ENCODE measurements at places on chromosomes 5 and 9. TPM values are rescaled to one million over a fixed set of nuclear protein-coding genes. Genes with fewer than 3 reads are reported as not detected.

DNA sequence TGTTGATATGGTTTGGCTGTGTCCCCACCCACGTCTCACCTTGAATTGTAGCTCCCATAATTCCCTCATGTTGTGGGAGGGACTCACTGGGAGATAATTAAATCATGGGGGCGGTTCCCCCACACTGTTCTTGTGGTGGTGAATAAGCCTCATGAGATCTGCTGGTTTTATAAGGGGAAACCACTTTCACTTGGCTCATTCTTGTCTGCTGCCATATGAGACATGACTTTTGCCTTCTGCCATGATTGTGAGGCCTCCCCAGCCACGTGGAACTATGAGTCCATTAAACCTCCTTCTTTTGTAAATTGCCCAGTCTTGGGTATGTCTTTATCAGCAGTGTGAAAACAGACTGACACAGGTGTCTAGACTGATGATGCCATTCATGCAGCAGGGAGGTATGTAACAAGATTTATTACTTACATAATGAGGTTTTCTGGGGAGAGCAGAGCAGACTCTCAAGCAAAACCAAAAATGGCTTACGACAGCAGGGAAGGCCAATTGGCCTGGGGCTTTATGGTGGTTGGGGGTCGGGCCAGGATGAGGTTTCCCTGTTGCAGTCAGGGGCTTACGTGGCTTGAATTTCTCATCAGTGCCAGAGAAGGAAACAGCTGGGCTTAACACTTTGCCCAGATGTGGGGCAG, 9.5 kb upstream of the COMMD10 start:
- DNase-seq: no peak

DNA sequence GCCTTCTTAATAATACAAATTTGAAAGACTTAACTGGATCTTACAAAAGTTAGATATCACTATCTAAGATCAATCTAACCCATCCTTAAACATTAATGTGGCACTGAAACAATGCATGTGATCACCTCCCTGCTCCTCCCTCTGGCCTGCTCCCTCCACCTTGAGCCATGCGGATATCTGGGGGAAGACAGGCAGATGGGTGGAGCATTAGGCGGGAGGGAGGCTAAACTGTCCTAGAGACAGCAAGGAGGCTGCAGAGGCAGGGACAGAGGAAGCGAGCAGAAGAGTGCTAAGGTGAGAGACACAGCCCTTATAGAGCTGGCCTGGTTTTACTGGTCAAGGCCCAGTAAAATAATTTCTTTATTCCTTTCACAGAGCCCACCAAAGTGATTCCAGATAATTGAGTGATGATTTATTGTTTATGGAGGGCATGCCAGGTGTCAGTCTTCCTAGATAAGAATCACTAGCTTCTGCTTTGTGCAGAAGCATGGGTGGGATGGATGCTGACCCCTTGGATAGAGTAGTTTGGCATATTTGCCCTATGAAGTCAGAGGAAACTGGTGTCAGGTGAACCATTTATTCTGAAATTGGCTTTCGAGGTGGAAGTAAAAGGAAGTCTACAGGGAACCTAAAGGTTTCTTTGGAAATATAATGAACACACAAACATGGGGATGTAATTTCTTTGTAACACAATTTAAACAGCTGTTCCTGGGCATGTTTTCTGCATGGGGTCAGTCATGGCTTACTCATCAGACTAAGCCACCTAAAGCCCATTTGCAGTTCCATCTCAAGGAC, 188.3 kb downstream of the GNAQ start:
- no peak for DNase-seq

GRCh38 chr5:175319199-175319598, 124.8 kb downstream of the DRD1 start:
- DNase-seq: no peak

GRCh38 chr9:114611516-114612271, 603 bp downstream of the TMEM268 start:
- DNase-seq: peak; percentile 70

DNA sequence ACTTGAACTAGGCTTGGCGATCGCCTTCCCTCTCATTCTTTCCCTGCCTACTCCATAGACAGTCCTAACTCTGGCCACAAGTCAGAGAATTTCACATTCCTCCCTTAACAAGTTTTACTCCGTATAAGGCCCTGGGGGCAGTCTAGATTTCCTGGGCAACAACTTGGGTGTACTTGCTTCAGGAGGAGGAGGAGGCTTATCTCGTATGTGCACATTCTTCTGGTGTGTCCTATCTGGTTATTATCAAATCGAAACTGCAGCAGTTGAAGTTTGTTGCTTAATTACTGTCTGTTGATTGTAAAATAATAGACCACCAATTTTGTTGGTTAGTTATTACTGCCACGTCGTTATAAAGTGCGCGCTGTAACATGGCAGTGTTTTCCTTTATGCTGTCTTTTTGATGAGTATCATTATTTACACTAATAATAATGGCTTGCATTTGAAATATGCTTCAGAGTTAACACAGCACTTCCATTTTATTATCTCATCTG, 42.0 kb downstream of the PIP5K1B start:
- DNase-seq: peak; percentile 72

DNA sequence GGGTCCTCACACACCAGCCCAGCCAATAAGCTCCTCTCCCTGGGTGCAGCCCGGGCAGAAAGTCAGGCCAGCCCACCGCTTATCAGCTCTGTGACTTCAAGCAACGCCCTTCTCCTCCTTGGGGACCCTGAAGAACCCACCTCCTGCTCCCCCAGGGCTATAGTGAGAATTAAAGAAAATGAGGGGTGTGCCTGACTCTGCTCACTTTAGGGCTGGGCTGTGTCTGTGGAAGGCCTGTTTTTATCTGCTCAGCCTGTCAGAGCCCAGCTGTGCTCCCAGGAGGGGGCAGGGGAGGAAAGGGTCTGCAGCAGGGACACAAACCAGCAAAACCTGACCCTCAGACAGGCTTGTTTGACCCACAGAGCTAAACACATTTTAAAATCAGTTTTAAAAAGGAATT, 3.9 kb downstream of the GPRIN1 start:
- DNase-seq: no peak

- no peak for DNase-seq
Measured at GRCh38 chr5:87949676-87950631, 318.7 kb downstream of the TMEM161B start.

DNA sequence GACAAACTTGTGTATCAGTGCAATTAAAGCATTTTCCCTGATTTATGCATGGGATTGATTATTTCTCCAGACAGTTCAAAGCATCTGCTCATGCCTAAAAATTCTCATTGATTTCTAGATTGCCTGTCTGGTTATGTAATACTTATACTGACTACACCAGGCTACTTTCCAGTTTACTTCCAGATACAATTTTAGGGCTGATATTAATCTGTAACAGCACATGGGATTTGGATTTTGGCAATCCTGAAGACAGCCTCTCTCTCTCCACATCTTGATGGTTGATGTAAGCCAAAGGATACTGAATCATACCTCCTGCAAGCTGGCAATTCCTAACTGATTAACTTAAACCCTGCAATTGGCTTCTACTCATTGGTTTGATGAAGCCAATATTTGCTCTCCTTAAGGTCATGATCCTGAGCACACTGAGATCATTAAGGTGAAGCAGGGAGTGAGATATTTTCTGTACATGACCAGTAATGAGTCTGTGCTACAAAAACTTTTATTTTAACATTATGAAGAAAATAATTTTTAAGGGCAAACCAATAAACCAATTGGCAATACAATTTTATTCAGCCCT, 25.7 kb upstream of the FBXL7 start:
- DNase-seq: no peak

The CA9 gene
- not detected for total RNA-seq

DNA sequence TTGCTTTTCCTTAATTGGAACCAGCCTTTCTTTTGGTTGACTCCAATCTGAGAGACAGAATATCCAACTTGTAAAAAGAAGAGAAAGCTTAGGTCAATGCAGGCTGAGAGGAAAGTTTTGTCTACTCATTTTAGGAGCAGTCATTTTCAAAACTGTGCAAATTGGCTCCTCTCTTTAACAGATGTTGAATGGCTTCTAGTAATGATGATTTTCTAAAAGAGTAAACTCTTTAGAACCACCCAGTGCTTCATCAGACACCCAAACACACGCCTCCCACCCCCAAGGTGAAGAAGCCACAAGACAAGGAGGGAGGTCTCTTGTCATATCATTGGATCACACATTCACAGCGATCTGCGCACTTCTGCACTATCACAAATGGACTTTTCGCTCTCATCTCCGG, 116.3 kb upstream of the KLF9 start:
- no peak for DNase-seq

DNA sequence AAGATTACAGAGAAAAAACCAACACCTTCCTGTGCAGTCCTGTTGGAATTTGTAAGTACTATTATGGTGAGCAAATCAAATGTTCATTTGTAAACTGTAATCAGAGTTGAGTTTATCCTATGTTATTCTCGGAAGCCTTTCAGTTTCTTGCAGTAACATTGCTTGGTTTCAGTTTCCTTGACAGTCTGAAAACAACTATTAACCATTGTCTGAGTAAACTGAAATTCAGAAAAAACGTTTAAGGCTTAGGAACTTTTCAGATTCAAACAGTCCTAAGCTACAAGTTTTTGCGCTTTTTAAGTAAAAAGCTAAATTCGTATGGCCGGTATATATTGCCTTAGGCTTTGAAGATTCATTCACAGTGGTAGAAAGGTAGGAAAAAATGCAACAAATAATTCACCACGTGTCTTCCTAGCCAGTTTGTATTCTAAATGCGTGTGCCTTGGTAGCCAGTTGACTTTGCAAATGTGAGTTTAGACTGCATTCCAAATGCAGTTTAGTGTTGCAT, 2.5 kb downstream of the GPBP1 start:
- DNase-seq: no peak

The GZMA gene
- total RNA-seq: not detected

The CDKN2B-AS1 gene
- total RNA-seq: 1.2 TPM

The CDKN2A gene
- 46.6 TPM for total RNA-seq
